ENCODE measurements at places on chromosomes 3 and 15.

DNA sequence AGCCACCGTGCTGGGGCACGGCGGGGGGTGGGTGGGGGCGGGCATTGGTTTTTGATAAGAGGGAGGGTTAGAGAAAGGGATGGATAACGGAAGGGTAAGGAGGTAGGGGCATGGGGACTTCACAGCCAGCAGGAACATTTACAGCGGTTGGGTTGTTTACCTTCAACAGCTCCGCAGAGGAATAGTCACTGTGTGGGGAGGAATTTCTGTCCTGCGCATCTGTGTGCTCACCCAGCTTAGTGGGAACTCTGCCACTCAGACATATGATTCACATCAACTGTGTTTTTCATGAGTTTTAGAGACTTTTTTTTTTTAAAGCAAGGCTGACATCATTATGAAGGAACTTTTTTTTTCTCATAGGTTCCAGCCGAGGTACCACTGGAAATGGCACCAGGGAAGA, 19.6 kb downstream of the CHRD start:
- DNase-seq = no peak

- no peak for DNase-seq
Measured at GRCh38 chr15:91435113-91435512, 335.1 kb downstream of the SV2B start.

DNA sequence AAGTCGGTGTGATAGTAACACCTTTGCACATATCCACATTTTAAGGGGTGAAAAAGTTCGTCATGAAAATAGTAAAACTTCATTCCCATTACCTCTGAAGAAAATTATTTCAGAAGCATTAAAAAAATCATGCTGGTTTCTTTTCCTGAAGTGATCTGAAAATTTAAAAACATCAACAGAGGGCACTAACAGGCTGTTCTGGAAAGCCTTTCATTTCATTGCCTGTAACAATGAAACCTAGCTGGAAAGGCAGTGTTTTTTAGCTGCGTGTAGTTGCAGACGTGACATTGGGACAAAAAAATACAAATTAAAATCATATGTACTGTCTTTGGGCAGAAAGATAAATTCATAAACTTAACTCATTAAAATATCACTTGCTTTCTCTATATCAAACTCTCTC, 993.8 kb downstream of the GBE1 start:
- DNase-seq = no peak

GRCh38 chr3:4523710-4524698, 30.9 kb downstream of the ITPR1 start:
- no peak for DNase-seq

- DNase-seq = no peak
Measured at GRCh38 chr3:57080171-57080570, 19.7 kb downstream of the SPATA12 start.

- DNase-seq = no peak
Measured at GRCh38 chr3:81764002-81764401, 2.6 kb upstream of the GBE1 start.

- no peak for DNase-seq
Measured at GRCh38 chr3:123657568-123657967, 72.7 kb upstream of the HACD2 start.

DNA sequence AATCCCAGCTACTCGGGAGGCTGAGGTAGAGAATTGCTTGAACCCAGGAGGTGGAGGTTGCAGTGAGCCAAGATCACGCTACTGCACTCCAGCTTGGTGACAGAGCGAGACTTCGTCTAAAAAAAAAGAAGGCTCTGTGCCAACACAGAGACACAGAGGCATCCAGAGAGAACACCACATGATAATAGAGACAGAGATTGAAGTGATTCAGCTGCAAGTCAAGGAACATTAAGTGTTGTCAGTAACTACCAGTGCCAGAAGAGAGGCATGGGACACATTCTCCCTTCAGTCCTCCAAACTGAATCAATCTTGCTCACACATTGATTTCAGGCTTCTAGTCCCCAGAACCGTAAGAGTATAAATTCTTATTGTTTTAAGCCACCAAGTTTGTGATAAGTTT, 97.5 kb downstream of the GOLIM4 start:
- no peak for DNase-seq

GRCh38 chr15:82680200-82681102, 29.2 kb downstream of the AP3B2 start:
- DNase-seq = peak; percentile 8

DNA sequence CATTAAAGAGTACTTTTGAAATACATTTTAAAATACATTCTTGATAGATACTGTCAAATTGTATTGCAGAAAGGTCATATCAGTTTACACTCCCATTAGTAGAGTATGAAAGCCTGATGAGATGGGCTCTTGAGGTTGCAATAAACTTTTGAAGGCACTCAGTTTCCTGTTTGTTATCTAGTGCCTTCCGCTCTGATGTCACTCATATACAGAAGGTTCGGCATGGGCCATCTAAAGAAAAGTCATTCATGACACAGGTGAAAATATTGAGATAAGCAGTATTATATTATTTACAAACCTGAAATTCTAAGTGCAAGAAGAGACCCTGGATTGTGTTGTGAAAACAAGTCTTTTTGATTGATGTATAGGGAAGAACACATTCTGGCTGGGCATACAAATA, 36.5 kb upstream of the DENND4A start:
- no peak for DNase-seq

- DNase-seq = no peak
Measured at GRCh38 chr3:188421151-188421821, 267.3 kb downstream of the LPP start.

DNA sequence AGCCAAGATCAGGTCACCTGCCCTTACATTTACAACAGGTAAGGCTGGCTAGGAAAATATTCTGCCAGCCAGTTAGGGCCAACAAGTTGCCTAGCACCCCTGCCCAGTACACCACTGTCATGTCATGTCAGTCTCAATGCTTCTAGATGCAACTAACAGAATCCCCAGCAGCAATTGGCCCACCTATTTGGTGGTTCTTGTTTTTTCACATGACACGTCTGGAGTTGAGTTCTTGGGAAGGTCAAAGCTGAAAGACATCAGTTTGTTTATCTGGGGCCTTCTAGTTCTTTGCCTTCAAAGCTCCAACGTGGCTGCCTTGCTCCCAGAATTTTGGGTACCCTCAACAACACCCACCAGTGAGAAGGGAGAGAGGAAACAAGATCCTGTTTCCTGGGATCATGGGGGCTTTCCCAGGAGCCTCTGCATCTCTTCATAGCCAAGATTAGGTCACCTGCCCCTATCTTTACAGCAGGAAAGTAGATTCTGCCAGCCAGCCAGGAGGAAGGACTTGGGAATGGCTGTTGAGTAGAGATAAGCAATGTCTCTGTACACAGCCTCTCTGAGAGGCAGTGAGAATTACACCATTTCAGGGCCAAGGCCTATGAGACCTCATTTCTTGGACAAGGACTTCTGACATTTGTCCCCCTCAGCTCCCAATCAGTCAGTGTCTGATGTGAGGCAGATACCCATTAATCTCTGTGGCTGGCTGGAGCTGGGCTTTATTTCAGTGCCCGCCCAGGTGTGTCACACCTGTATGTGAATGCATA, 8.6 kb downstream of the GPX1 start:
- no peak for DNase-seq

GRCh38 chr3:55480911-55481743, 6.0 kb downstream of the WNT5A start:
- no peak for DNase-seq

DNA sequence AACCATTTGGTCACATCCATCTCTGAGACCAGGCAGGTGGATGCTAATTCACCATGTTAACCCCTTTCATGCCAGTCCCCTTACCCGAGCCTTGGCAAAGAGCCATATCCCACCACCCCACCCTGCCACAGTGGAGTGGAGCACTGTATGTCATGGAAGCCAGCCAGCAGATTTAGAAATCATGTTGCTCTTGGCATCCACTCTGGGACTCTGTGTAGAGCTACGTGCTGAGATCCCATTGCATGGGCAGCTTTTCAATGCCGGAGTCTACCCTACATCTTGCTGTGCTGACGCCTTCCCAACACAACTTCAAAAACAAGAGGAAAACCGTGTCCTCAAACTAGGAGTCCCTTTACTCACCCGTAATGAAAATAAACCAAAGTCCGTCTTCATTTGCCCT, 131.0 kb downstream of the NTRK3 start:
- DNase-seq = no peak

GRCh38 chr3:43876648-43877047, 185.9 kb downstream of the ABHD5 start:
- DNase-seq = no peak

GRCh38 chr15:72782274-72783003, 1.1 kb downstream of the ADPGK start:
- DNase-seq = peak; percentile 2

DNA sequence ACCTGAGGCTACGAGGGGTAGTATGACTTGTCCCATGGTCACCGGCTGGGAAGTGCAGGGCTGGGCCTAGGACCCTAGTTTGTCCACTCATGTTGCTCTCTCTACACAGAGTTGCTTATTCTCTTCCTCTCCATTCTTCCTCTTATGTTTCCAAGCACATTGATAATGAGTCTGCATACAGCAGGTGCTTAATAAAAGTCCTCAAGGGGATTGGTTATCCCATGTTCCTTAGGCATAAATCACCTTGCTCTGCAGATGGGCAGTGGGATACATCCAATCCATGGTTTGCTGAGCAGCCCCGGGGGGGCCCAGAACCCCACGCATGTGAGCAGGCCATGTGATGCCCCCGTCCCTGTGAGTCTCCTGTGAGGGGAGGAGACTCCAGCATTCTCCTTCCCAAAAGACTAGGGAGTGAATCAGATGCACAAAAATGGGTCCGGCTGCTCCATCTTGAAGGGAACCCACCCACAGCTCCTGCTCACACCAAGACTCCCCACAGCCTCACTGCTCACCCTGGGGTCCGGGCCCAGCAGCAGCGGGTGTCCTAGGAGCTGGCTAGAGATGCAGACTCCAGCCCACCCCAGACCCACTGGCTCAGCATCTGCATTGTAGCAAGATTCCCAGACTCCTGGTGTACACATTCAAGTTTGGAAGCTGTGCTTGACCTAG, 139.9 kb downstream of the NUP210 start:
- DNase-seq = no peak

GRCh38 chr15:90945091-90945490, 9.6 kb upstream of the RCCD1 start:
- no peak for DNase-seq

DNA sequence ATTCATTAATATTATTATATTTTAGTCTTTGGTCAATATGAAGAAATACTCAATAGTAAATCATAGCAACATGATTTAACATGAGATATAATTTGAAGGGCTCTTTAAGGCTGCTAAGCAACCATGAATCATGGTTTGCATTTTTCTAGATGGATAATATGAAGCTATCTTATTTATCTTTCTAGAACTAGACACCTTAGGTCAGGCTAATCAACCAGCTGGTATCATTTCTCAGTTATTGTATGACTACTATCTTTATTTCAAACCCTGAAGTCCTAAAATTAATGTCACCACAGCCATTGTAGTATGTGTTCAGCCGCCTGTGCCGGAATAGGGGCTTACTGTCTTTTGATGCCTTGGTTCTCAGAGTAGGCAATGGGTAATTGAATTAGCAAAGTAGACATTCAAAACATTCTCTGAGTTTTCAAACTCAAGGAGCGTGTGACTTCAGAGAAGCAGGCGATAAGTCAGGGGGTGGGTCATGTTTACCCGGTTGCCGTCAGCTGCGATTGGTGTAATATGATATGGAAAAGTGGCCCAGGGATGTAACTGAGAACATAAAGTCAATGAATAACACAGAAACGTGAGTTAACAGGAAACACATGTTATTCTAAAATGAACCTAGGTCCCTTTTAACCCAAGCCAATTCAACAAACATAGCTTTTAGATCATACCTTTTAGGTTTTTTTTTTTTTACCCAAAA, 93.4 kb upstream of the CTDSPL start:
- DNase-seq = no peak

GRCh38 chr15:29920515-29920914, 98.2 kb upstream of the TJP1 start:
- no peak for DNase-seq

- DNase-seq = no peak
Measured at GRCh38 chr3:20574746-20575145, 388.7 kb upstream of the SGO1 start.

DNA sequence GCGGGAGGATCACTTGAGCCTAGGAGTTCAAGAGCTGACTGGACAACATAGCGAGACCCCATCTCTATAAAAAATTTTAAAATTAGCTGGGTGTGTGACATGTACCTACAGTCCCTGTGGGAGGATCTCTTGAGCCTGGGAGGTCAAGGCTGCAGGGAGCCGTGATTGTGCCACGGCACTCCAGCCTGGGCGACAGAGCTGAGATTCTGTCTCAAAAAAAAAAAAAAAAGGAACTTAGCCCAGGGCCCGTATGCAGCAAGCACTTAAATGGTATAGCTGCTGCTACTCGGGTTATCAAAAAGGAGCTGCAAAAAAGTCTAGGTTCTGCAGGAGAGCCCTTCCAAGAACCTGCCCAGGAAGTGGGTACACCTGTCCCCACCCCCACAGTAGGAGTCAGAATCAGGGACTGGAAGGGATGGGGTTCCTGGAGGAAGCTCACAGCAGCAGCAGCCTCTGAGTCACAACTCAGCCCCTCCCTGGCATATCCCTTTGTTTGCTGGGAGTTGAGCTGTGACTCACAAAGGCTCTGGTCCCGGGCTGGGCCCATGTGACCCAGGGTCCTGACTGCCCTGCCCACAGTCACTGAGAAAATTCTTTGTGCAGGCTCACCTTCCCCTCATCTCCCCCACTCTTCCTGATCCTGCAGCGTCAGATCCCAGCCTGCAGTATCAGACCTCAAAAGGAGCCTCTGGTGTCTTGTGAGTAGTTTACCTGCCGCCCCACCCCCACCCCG, at the start of gene SPATA12:
Gene SPATA12, plus strand, starts transcription at position 576 of the 733 bp plus-strand sequence. CDS start 13,031 bp downstream, outside the sequence.
- no peak for DNase-seq

- no peak for DNase-seq
Measured at GRCh38 chr3:53936347-53936746, 44.7 kb upstream of the SELENOK start.

DNA sequence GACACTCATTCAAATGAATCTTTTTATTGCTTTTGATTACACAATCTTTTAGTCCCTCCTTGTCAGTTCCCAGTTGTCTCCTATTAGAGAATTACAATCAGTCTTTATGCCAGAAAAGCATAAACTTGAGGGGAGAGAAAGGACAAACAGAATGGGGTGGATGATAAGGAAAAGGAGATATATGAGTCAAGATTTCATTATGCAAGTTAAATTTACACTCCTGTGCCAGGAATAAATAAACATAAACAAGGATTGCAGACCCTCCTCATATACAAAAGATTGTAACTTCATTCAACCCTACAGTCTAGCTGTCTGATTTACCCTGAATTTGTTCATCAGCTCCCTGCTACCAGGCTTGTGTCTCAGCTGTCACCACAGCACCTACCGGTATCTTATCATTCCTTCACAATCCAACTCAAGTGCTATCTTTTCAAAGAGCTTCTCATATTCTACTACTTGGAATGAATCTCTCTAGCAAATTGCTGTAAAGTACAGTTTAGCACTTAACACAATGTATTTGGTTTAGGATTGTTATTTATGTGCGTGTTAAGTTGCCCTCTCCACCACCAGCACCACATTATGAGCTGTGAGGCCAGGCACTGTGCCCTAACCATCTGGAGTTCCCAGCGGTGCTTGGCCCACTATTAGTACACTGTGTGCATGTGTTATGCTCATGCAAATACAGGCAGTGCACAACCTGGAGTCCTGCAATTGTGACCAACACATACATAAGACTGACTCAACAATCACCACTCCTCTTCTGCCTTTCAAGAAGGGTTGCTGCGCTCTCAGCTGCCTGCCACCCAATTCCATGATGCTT, 504.1 kb downstream of the TBL1XR1 start:
- no peak for DNase-seq

- no peak for DNase-seq
Measured at GRCh38 chr15:35460616-35461015, 85.3 kb downstream of the DPH6 start.

GRCh38 chr3:18634461-18634860, 209.3 kb upstream of the SATB1 start:
- DNase-seq = no peak

All from thymus (tissue), 14 donors.